Hepatocyte (in vitro differentiated cells): ENCODE measurements at places on chromosomes 12 and 14.

DNA sequence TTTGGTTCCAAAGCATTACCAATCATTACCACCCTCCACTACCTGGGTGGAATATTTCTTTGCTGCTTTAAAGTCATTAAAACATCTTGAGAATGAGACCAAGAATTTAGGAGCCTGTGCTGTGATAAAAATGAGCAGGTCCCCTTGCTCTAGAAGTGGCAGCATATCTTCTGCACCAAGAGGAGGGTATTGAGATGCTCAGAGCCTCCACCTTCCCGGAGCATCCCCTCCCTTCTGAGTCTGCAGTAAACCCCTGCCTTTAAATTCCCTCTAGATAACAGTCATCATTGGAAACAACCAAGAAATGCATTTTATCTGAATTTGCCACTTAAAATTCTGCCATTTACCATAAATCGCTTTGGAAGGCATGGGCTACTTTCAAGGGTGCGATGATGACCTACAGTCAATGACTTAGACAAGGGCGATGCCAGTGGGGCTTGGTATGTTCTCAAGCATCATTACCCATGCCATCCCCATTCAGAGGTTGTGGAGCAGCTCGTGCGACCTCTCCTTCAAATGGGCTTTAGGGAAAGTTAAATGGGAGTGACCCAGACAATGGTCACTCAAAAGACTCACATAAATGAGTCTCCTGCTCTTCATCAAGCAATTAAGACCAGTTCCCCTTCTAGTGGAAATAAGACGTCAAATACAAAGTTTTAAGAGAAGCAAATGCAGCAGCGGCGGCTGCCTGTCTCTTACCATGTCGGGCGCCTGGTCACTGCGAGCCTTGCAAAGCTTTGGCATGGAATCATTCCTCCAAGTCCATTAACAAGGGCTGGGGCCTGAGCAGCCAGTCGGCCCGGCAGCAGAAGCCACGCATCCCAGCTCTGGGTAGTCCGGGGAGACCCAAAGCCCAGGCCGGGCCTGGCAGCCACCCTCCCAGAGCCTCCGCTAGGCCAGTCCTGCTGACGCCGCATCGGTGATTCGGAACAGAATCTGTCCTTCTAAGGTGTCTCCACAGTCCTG lies 334.5 kb downstream of the TMEM121 start:
- DNase-seq = no peak

- no peak for DNase-seq
These were observed 63.9 kb downstream of the VCPKMT start for GRCh38 chr14:50052517-50052916.

- no peak for DNase-seq
These were observed 2.6 kb upstream of the LGMN start for GRCh38 chr14:92750994-92751400.

DNA sequence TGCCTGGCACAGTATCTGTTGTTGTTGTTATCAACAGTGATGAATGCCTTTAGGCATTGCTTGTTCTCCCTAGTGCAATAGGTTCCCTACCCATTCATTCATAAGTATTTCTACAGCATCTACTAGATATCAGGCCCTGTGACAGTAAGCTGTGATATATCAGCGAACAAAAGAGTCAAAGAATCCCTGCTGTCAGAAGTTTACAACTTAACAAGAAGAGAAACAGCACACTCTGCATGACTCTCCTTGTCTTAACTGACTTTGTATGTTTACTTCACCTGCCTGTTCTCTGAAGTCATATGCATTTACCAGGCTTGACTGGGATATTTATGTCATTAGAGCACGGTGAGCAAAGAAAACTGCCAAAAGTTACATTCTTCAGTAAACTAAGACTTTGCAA lies 452.2 kb upstream of the RPL10L start:
- no peak for DNase-seq

GRCh38 chr12:7642287-7642686 lies 23.4 kb downstream of the APOBEC1 start:
- DNase-seq = no peak

DNA sequence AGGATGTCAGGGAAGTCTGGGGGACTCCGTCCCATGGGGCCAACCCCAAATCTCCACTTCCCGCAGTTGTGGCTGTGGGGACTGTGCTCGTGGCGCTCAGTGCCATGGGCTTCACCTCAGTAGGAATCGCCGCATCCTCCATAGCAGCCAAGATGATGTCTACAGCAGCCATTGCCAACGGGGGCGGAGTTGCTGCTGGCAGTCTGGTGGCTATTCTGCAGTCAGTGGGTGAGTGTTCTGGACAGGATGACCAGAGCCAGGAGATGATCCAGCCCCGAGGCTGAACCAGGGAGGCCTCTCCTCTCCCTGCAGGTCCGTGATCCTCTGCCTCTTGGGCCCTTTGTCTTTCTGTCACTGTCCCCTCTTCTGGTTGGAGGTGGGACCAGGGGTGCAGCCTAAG lies 8.8 kb upstream of the IFI27 start:
- DNase-seq = no peak

- no peak for DNase-seq
These were observed 162.1 kb downstream of the TMTC2 start for GRCh38 chr12:82848845-82849244.

GRCh38 chr14:74953686-74954085 lies 1.7 kb downstream of the PGF start:
- no peak for DNase-seq

DNA sequence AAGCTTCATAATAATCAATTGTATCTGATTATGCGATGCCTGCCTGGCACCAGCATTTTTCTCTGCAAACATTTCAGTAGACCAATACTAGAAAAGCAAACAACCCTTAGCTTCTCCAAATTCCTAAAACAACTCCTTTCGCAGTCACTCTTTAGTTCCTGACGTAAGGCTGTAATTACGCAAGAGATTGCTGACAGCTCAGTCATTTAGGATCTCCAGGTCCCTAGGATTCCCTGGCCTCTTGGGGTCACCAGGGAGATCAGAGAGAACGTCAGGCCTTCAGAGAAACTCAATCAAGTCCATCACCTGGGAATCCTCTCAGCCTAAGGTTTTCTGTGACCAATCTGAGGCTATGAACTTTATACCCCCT lies 390.6 kb downstream of the PAWR start:
- DNase-seq = peak; percentile 21

GRCh38 chr14:22526744-22527143 lies 62.3 kb downstream of the DAD1 start:
- DNase-seq = no peak

GRCh38 chr14:57266065-57266464 lies 2.6 kb downstream of the EXOC5 start:
- no peak for DNase-seq

DNA sequence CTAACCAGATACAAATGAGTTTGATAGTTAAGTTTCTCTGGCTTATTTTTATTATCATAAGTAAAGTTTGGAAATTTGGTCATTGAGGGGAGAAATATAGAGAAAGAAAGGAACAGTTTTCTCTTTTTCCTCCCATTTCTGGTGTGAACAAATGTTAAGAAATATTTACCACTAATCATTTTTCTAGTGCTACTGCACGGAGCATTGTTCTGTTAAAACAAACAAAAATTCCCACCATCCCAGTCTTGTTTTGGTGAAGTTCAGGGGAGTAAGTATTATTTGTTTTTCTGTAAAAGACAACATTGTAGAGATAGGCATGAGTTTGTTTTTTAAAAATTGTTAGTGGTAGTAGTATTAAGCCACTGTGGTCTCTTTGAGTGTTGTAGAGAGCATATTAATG lies 135.3 kb downstream of the FGD4 start:
- DNase-seq = no peak

DNA sequence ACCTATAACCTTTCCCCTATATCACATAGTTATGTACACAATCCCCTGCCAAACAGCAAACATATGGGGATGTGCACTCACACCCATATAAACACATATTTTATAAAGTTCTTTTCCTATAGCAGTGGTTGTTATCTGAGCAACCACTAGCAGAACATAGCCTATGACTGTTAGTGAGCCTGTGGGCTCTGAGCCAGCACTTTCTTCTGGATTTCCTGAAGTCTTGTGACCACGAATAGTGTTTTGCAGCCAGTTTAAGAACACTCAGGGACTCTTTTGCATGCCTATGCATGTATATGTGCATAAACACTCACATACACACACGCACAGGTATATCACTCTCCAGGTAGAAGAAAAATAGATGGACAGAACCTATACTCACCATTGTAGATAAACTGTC lies 17.1 kb downstream of the TESPA1 start:
- DNase-seq = no peak

GRCh38 chr12:52906191-52906601 lies 1.3 kb upstream of the KRT8 start:
- DNase-seq = no peak

- no peak for DNase-seq
These were observed 24.0 kb downstream of the PLD4 start for GRCh38 chr14:104948736-104949031.

- no peak for DNase-seq
These were observed 55.7 kb downstream of the NINJ2 start for GRCh38 chr12:607541-608001.

DNA sequence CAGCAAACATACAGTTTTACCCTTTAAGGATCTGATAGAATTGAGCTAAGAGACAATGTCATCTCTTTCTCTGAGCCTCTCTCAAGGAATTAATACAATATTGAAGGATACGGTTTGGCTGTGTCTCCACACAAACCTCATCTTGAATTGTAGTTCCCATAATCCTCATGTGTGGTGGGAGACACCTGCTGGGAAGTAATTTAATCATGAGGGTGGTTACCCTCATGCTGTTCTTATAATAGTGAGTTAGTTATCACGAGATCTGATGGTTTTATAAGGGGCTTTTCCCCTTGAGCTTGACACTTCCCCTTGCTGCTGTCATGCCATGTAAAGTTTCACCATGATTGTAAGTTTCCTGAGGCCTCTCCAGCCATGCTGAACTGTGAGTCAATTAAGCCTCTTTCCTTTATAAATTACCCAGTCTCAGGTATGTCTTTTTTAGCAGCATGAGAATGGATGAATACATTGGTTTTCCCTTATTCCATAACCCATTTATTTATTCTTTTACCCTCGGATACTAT lies 47.6 kb downstream of the TMEM30B start:
- DNase-seq = no peak

GRCh38 chr14:72975770-72976169 lies 49.5 kb downstream of the DCAF4 start:
- no peak for DNase-seq

GRCh38 chr12:20264608-20265114 lies 103.7 kb upstream of the PDE3A start:
- DNase-seq = no peak
